ENCODE measurements at places on chromosomes 11 and 22.

GRCh38 chr11:77959434-77959833, 35.0 kb downstream of the INTS4 start:
- no peak for DNase-seq

- no peak for DNase-seq
These were observed 83.5 kb downstream of the CELSR1 start for GRCh38 chr22:46453829-46454503.

DNA sequence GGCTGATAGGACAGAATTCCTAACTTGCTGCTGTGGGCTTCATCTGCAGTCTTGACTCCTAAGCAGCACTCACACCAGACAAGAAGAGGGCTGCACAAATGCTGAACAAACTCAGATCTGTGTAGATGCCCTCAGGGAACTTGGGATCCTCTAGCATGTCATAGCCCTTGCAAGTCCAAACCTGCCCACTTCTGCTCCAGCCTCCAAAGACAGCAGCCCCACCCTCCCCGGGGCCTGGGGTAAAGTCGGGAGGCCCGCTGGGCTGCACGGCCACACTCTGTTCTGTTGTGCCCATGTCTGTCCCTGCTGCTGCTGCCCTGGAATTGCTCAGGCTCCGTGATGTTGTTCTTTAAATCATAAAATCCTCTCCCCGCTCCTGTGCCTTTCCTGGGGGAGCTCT, 28.3 kb downstream of the DRD2 start:
- no peak for DNase-seq

- DNase-seq: peak; percentile 74
These were observed 35.4 kb upstream of the WNT7B start for GRCh38 chr22:46012182-46012880.

DNA sequence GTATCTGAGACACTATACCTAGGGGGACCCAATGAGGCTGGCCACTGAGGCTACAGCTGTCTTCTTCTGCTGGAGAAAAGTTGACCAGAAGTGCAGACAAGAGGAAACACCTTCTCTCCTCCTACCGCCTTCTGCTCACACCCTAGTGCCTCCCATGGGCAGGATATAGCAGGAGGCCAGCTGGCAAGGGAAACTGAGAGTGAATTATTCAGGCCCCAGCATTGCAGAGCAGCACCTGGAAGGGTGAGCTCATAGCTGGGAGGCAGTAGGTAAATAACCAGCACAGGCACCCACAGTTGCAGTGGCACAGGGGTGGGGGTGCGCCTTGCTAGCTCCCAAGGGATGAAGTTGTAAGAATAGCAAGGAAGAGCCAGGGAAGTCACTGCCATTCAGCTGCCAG, 267.4 kb upstream of the NCAM1 start:
- DNase-seq: no peak

Data from sigmoid colon (tissue), 7 donors.